NCI-H1105 (cell line): ENCODE measurements at places on chromosomes 12 and 14.

GRCh38 chr14:106039400-106039799, 513.0 kb downstream of the TMEM121 start:
- DNase-seq = no peak

DNA sequence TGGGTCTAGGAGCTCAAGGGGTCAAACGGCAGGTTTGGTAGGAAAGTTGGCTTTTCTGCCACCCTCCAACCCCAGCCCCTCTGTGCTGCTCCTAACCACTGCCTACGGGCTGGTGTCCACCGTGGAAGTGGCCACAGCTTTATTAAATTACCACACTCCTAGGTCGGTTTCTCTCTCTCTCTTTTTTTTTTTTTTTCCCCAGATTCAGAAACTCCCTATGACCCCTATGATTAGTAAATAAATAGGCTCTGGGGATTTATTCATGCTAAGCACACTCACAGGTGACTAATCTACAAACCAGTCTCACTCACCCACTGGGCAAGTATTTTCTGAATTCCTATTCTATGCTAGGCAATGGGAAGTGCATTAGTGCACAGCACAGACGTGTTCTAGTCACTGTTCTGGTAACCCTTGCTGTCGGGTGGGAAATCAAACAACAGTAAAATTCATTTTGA, 8.7 kb upstream of the DDX47 start:
- DNase-seq = no peak

GRCh38 chr14:39043352-39043943, 59.6 kb downstream of the SEC23A start:
- DNase-seq = no peak

- no peak for DNase-seq
These were observed 596.9 kb downstream of the DIO2 start for GRCh38 chr14:79614448-79614847.

GRCh38 chr14:67539116-67539515, 6.0 kb downstream of the PLEKHH1 start:
- no peak for DNase-seq

- no peak for DNase-seq
These were observed 24.0 kb downstream of the GSG1 start for GRCh38 chr12:13079440-13079906.

GRCh38 chr12:27709932-27710591, 570 bp upstream of the MRPS35 start:
- peak; percentile 19 for DNase-seq

DNA sequence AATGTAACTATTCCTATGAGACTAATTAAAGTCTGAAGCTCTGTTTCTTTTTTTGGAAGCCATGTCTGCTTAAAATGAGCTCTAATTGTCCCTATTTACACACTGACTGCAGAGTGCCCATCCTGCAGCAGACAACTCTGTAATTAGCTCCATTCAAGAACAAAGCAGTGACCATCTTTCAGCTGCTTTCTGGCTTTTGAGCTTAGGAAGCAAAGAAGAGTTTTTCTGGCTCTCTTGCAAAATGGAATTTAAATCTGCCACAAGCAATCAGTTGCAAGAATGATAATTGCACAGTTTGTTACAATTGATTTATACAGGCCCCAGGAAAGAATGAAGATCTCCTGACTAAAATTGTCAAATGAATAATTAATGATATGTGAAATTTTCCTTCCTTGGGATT, 83.4 kb downstream of the GAS2L3 start:
- peak; percentile 91 for DNase-seq

GRCh38 chr12:39065455-39065854, 160.1 kb upstream of the CPNE8 start:
- no peak for DNase-seq

DNA sequence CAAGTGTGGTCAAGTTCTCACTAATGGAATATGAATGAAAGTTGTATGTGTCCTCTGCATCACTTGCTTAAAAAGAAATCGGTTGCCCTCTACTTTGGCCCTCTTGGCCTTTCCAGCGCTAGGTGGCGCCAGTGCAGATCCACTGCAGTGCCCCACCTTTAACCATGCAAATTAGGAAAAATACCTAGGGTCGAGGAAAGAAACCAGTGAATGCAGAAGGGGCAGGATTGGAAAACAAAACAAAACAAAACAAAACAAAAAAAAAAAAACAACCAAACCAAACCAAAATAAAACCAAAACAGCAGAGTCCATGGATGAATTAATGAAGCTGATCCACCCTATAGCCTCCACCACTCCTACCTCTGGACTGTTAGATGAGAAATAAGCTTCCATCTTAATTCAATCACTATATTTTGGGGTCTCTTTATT, 12.9 kb upstream of the NEMF start:
- peak; percentile 55 for DNase-seq

DNA sequence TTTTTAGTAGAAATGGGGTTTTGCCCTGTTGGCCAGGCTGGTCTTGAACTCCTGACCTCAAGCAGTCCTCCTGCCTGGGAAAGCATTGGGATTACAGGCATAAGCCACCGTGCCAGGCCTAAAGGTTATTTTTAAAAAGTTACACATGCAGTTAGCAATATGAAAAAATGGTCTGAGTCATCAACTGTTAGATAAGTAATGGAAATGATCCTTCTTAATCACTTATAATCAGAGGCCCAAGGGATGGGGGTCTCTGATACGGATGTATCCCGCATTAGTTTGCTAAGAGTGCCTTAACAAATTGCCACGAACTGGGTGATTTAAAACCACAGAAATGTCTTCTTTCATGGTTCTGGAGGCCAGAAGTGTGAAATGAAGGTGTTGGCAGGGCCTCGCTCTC, 54.1 kb upstream of the FERMT2 start:
- no peak for DNase-seq

- no peak for DNase-seq
These were observed 163.6 kb downstream of the BRMS1L start for GRCh38 chr14:35989736-35990135.

- no peak for DNase-seq
These were observed 314.3 kb upstream of the RTL1 start for GRCh38 chr14:101217616-101218371.

DNA sequence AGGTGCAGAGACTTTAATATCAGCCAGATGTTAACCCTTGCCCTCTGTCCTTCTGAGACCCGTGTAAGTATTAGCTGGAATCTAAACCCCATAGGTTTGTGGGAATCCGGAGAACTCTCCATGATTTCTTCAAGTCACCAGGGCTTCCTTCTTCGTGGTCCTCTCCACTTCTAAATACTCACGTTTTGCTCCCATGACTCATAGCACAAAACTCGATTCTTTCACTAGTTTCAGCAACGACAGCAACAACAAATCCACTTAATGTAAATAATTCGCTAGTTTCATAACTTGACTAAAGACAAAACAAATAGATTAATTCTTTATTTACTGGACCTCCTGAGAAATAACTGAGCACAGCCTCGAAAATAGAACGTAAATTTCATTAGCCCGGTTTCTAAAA, 4.4 kb upstream of the CLEC2A start:
- DNase-seq = no peak

GRCh38 chr12:121733849-121734248, 21.3 kb downstream of the TMEM120B start:
- no peak for DNase-seq

DNA sequence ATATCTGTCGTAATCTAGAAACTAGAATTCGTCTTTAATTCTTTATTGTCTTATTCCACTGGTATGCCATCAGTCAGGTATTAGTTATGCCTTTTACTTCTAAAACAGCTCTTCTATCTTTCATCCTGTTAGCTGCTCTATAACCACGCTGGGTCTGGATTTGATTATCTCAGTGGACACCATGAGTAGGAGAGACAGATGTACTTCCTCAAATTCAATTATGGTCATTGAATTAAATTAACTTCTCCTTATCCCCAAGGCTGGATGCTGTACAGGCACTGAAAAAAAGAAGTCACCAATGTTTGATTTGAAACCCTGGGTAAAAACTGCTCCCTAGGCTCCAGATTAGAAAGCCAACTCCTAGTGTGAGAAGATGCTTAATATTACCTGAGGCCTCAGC, 107.3 kb downstream of the PIK3C2G start:
- no peak for DNase-seq

DNA sequence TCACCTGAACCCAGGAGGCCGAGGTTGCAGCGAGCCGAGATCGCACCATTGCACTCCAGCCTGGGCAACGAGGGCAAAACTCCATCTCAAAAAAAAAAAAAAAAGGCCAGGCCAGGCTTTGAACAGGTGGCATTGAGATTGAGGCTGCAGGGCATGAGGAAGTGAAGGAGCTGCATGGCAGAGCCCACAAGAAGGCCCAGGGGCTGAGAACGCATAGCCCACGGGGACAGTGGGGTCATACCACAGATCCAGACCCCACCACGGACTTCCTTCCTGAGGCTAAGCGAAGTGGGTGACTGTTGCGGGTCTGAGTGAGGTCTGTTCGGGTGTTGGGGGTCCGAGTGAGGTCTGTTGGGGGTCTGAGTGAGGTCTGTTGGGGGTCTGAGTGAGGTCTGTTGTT, 7.8 kb downstream of the JAG2 start:
- DNase-seq = no peak

DNA sequence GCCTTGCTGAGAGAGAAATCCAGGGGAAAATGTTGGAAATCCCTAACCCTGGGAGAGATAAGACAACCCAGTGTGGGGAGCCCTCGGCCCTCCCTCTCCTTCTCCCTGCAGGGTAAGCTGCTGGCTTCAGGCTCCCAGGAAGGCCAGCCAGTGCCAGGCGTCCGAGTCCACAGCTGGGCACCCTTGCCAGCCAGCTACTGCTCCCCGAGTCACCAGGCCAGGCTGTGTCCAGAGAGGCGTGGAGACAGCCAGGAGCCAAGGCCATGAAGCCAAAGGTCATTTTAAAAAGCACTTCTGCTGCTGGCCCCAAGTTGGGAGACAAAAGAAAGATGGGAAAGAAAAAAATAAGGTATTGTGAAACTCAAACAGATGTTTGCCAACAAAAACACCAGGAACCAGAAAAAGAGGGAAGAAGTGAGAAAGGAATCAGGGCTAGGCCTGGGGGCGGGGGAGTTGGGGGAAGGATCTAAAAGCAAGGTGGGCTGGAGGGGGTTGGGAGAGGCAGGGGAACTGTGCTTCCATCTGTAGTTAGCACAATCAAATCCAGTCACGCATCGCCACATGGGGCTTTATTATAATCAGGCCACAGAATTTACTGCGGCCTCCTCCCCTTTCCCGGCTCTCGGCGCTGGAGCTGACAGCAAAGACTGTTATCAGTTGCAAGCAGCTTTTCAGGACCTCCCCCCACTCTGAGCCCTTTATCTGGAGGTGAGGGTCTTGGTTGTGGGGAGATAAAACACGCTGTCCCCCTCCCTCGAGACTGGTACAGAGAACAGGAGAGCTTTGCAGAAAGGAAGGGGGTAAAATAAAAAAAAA, 33.5 kb downstream of the RBM19 start:
- no peak for DNase-seq

GRCh38 chr14:33508126-33509062, 442.5 kb downstream of the EGLN3 start:
- DNase-seq = no peak

- DNase-seq = no peak
These were observed 63.0 kb upstream of the BTG1 start for GRCh38 chr12:92208613-92209121.

- no peak for DNase-seq
These were observed 242.1 kb upstream of the ARHGAP5 start for GRCh38 chr14:31835049-31835448.

GRCh38 chr12:56258820-56259183, 618 bp upstream of the ANKRD52 start:
- DNase-seq = peak; percentile 28

DNA sequence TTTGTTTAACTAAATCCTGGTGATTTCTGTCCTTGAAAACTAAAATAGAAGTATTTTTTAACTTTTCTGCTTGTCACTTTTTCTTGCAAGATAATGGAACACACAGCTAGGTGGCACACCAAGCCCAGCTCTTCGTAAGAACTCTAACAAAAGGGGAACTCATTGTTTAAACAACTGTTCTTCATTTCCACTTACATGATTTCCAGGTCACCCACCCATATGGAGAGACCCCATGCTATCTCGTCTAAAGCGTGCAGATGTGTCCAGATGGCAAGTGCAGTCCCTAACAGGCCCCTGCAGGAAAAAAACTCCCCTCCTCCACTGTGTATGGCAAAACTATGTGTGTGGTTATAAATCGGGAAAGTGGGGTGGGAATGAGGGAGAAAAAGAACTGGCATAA, 43.3 kb upstream of the NT5DC3 start:
- peak; percentile 10 for DNase-seq

GRCh38 chr12:3127832-3128231, 50.7 kb downstream of the TSPAN9 start:
- no peak for DNase-seq

GRCh38 chr14:22418631-22419030, 170.4 kb downstream of the DAD1 start:
- no peak for DNase-seq

- peak; percentile 36 for DNase-seq
These were observed 53.1 kb downstream of the SIX6 start for GRCh38 chr14:60561845-60562746.

- no peak for DNase-seq
These were observed 16.7 kb downstream of the EPS8 start for GRCh38 chr12:15772405-15773018.

DNA sequence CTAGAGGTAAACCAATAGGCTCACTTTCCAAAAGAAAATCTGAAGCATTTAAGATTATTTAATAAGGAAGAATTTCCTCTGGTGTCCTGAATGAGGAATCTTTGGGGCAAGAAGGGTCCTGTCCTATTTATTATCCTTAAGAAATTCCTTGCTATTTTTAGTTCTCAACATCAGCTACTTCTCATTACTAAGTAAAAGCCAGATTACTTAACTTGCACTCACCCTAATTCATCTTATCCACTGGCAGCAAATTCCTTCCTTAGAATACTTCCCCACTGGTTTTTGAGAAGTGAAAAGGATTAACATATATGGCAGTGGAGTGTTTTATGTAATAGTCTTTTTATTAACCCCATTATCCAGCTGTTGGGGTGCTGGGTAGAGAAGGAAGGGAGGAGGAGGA, 767.7 kb downstream of the DIO2 start:
- no peak for DNase-seq

DNA sequence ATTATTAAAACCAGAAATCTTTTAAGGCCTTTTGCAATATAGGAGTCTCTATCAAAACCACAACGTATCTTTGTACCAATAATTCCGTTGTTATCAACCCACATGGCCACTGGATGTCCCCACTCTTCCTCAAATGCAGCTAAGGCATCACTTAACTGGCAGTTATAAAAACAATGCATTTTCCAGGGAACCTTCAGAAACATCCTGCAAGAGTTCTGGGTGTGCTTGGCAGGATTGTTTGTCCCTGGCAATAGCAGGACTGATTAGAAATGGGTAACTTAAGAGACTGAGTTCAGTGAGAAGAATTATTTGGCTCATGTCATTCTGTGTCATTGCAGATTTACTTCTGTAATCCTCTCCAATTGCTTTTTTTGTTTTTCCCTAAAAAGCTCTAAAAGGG, 112.0 kb downstream of the SLC15A5 start:
- peak; percentile 39 for DNase-seq

DNA sequence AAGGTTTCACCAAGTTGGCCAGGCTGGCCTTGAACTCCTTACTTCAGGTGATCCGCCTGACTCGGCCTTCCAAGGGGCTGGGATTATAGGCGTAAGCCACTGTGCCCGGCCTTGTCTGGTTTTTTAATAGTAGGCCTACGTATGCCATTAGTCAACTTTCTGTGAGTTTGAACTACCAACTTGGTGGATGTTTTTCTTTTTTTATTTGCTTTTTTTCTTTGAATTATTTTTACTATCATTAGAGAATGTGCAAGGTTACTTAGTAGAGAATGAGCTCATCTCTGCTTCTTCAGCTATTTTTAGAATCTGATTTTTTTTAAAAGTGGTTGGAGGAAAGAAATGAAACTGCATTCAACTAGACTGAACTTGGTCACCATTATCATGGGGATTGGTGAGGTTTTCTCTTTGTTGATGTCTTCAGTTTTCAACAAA, 51.4 kb downstream of the HMGA2 start:
- no peak for DNase-seq
